Left renal cortex interstitium (tissue), 4 donors: ENCODE measurements at places on chromosomes 6 and 20.

GRCh38 chr6:154595538-154595937 lies 85.1 kb upstream of the CNKSR3 start:
- no peak for DNase-seq

DNA sequence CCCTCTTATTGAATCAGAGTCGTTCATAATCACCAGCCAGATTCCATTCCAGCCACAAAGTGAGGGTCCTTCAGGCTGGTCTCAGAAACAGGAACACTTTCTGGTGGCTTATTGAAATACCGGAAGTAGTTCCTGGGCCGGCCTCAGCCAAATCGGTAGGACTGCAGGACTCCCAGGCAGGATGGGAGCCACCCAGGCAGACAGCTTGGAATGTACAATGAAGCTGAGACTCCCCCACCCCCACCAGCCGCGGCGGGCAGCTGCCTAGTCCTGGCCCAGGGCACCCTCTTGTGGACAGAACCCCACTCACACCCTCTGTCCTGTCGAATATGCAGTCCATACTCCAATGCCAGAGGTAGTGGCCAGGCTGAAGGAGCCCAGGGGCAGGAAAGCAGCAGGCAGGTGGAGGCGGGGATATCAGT lies 43.8 kb downstream of the MDFI start:
- peak; percentile 89 for DNase-seq

- DNase-seq: no peak
Measured at GRCh38 chr20:64063389-64064144, 569 bp downstream of the TCEA2 start.

DNA sequence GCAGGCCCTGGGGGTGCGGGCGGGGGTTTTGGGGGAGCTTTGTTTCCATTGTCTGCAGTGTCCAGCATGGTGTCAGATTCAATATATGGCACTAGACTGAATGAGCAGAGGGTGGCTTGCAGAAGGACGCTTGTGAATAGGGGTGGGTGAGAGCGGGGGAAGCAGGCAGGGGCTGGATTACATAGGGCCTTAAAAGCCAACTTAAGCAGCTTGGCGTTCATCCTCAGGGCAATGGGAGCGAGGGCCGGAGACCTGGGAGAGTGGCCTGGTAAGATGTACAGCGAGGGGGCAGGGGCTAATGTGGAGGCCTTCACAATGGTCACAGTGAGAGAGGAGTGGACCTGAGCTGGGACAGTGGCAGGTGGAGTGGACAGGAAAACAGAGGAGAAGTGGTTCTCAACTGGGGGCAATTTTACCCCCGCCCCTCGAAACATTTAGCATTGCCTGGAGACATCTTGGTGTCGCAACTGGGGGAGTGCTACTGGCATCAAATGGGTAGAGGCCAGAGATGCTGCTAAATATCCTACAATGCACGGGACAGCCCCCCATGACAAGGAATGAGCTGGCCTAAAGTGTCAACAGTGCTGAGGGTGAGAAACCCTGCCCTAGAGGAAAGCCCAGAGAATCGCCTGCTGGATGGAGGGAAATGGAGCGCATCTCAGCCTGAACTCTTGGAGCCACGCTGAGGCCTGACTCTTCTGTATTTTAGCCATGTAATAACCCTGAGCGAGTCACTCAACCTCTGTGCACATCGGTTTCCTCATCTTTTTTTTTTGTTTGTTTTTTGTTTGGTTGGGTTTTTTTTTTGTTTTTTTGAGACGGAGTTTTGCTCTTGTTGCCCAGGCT lies 15.1 kb upstream of the BAK1 start:
- no peak for DNase-seq

GRCh38 chr6:56088641-56089040 lies 158.7 kb downstream of the COL21A1 start:
- no peak for DNase-seq

DNA sequence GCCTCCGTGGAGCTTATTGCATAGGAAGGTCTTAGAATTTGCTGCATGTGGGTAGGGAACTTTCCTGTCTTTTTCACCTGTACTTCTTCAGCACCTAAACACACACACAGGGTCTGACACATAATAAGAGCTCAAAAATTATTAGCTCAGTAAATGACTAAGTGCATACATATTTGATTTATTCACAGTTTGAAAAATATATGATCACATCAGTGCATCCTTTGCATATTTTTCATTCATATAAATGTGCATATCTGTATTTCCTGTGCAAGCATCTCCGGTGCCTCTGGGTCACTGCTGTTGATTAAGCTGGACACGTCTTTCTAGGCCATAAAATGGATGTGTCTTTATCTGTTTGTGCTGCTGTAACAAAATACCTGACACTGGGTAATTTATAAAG lies 234.7 kb downstream of the UST start:
- no peak for DNase-seq

GRCh38 chr6:169567819-169568218 lies 134.0 kb downstream of the WDR27 start:
- DNase-seq: no peak

- no peak for DNase-seq
Measured at GRCh38 chr20:6870559-6870958, 103.1 kb downstream of the BMP2 start.

DNA sequence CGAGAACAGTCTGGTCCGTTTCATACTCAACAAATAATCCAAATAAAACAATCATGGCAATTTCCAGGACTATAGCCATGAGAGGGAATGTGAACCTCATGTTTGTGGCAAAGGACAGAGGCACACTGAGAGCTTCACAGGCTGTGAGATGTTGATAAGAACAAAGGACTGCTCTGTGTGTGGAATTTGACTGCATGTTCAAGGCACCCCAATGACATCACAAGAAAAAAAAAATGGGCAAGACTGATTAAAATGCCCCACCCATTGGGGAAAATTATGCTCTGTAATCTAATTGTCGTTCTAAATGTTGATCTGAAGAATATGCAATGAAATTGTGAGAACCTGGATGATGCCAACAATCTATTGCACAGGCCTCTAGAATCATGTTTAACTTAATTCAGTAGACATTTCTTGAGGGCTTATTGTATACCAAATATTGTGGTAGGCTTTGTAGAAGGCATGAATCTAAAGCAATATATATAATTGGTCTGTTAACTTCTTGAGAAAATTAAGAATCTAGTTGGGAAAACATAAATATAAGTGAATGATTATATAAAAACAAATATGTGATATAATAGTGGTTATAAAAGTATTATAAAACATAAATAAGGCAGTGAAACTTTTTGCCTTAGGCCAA lies at the start of gene RHAG:
TSS of gene RHAG (minus strand) at position 127 of the 637 bp plus-strand sequence. CDS start at position 100, 27 bp downstream.
- DNase-seq: no peak

DNA sequence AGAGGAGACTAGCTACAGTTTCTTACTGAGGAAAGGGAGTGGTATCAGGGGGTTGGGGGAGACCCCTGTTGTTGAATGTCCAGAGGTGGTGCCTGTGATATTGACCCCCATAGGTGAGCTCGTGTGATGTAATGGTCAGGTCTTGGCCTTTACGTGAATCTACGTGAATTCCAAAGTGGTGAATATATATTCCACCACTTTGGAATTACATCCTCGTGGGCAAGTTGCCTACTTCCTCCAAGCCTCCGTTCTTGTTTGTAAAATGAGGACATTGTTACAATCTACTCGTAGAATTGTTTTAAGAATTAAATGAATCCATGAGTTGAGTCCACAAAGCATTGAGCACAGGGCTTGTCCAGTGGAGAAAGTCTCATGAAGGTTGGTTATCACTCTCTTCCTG lies 47.3 kb downstream of the TSHZ2 start:
- DNase-seq: no peak

DNA sequence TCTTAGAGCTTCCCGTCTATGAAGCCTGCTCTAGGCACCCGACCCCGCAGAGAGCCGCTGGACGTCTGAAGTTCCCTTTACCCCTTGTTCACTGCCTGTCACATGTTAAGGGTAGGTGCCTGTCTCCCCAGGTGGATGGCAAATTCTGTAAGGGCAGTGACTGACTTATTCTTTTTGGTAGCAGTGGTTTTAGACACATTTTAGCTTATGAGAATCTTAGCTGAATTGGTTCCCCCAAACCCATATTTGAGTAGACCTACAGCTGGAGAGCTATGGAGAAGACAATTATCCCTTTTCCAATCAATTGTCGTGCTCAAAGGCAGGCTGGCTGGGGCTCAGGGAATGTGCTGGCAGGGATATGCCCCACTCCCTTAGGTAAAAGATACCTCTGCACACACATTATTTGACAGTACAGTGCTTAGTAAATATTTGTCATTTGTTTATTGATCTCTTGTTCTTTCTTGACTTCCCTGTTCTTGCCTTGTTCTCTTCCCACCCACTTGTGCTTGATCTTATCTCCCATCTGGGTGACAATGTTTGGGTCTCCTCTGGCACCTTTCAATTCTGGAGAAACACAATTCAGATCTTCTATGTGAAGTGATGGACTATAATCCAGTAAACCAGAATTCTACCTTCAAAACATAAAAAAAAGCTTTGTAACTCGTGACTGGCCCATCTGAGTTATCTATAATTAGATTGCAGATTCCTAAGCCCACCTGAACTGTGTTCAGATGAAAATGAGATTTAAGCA lies 114.3 kb upstream of the SLC2A12 start:
- no peak for DNase-seq

GRCh38 chr6:125485757-125486156 lies 184.0 kb upstream of the HDDC2 start:
- no peak for DNase-seq

DNA sequence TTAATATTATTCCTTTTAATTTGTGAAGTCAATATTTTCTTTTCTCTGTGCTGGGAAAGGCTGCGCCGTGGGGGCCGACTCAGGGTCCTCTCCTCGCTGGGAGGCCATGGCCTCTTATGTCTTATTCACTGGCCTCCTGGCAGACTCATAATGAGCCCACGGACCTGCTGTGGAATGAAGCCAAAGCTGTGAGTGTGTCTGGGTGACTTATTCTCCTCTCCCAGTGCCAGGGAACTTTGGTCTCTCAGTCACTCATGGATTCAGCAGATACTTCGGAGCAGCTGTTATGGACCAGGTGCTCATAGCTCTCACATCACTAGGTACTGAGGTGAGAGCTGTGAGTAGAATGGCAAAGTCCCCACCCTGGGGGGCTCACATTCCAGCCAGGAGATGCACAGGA lies 297.6 kb downstream of the CDH26 start:
- no peak for DNase-seq

- DNase-seq: no peak
Measured at GRCh38 chr6:81465859-81466258, 286.6 kb downstream of the TENT5A start.

DNA sequence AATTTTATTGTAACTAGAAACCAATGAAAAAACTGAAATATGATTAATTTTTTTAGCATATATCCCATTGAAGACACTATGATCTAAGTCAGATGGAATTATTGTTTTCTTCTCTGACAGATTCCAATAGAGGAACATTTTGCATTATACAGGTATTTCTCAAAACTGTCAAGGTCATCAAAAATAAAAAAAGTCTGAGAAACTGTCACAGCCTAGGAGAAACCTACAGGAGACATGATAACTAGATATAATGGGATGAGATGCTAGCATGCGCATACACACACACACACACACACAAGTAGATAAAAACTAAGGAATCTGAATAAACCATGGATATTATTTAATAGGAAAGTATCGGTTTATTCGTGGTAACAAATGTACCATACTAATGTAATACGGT lies 161.9 kb upstream of the HCRTR2 start:
- no peak for DNase-seq
